ENCODE measurements at places on chromosomes 11 and 22. TPM values are rescaled to one million over a fixed set of nuclear protein-coding genes. Genes with fewer than 3 reads are reported as not detected.

GRCh38 chr11:2202900-2203439 lies 31.4 kb upstream of the TH start:
- DNase-seq, result no peak
- H3K36me3 ChIP-seq, result no peaks in the 10 kb centered on the region
- no peak overlapping the region for H3K27ac ChIP-seq
- no peak overlapping the region for H3K4me3 ChIP-seq
- H3K4me1 ChIP-seq, result no peaks in the 10 kb centered on the region

- H3K27me3 ChIP-seq, result no peaks in the 10 kb centered on the region
- H3K4me3 ChIP-seq, result no peak overlapping the region
- no peak for DNase-seq
- no peaks in the 10 kb centered on the region for H3K4me1 ChIP-seq
- no peak overlapping the region for H3K27ac ChIP-seq
Observed at GRCh38 chr11:73249304-73249703, 22.8 kb upstream of the P2RY6 start.

DNA sequence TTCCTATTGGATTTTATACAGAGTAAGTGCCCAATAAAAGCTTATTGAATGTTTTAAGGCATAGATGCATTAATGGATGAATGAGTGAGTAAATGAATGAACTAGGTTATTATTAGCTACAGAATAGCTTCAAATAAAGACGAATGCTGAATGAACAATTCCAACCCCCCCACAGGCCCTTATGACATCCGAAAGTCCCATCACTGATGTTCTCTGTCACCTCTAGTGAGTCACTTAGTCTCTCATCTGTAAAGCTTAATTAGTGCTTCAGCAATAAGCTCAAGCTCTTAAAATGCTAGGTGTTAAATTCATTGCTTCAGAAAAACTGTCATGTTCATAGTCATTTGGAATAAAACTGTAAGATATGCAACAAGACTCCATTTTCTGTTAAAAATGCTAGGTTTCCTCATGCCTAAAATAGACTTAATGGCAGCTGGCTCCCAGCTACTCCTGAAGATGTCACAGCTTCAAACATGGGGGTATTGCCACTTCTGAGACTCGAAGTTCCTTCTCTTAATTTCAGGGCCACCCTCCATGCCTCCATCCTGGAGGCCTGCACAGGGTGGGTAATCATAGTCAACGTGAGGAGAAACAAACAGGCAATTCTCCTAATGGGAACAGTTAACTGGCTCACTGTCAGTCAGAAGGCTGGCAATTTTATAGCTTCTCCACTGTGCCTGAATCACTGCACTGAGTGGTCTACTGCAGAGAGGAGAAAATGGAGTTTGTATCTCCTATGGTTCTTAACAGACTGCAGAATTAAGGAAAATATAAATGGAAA lies 355.0 kb upstream of the CTSC start:
- no peak for DNase-seq
- H3K27me3 ChIP-seq, result no peaks in the 10 kb centered on the region
- H3K4me3 ChIP-seq, result no peak overlapping the region
- no peak overlapping the region for H3K27ac ChIP-seq
- peaks cover 1% of the 10 kb centered on the region for H3K4me1 ChIP-seq
- no peaks in the 10 kb centered on the region for H3K36me3 ChIP-seq

DNA sequence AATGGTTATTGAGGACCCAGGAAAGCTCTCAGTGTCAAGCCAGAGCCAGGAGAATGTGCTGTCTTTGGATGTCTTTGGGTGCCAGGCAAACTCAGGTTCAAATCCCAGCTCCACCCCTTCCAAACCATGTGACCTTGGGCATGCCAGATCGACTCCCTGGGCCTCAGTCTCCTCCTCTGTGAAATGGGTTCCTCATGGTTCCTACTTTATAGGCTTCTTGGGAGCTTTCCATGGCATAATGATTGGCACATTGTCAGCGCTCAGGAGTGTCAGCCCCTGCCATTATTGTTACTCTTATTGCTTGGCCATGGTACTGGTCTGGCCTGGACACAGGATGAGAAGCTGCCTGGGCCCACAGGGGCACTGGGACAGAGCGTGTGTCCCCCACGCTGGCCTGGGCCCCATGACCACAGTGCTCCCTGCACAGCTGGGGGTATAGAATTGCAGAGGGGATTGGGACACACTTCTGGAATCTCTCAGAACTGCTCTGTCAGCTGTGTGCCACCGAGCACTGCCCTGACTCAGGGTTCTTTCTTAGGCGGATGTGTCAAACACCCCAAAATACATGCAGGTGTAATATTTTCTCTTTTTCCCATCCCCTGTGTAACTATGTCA lies 37.6 kb upstream of the CRYBB3 start:
- H3K4me3 ChIP-seq, result no peak overlapping the region
- H3K27me3 ChIP-seq, result no peaks in the 10 kb centered on the region
- no peak overlapping the region for H3K27ac ChIP-seq
- peaks cover 3% of the 10 kb centered on the region for H3K36me3 ChIP-seq
- H3K4me1 ChIP-seq, result peaks cover 22% of the 10 kb centered on the region

The AGBL2 gene
- total RNA-seq, result 3.0 TPM

Measured in liver (tissue), 10 donors.